ENCODE measurements at places on chromosomes 4 and X.

- no peak for DNase-seq
Measured at GRCh38 chr4:102551958-102552565, 50.9 kb downstream of the NFKB1 start.

- DNase-seq, result no peak
Measured at GRCh38 chrX:152028579-152028978, 54.1 kb upstream of the GABRE start.

- DNase-seq, result no peak
Measured at GRCh38 chrX:14497184-14497666, 32.1 kb upstream of the GLRA2 start.

DNA sequence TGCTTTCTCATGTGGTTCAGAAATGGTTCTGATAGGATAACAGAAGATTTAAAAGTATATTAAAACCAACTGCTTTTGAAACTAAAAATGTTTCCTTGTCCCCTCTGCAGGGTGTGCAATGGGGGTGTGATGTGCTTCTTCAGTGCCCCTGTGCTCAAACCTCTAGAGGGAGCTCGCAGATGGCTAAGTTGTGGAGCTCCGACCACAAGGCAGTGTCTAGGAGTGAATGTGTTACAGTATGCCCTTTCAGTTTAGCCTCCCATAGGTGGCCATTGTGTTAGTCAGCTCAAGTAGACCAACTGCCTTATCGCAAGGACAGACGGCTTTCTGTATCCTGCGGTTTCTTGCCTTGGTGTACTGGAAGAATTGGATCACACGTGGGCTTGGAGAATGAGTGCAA lies 130.5 kb downstream of the TENT5D start:
- DNase-seq, result no peak

GRCh38 chr4:1632109-1633104 lies 51.7 kb downstream of the FAM53A start:
- no peak for DNase-seq

- peak; percentile 33 for DNase-seq
Measured at GRCh38 chr4:87975466-87975865, at the start of gene SPP1. Gene SPP1, plus strand, starts transcription at chr4:87975714. Its CDS starts 1,182 bp downstream, at chr4:87976896.

DNA sequence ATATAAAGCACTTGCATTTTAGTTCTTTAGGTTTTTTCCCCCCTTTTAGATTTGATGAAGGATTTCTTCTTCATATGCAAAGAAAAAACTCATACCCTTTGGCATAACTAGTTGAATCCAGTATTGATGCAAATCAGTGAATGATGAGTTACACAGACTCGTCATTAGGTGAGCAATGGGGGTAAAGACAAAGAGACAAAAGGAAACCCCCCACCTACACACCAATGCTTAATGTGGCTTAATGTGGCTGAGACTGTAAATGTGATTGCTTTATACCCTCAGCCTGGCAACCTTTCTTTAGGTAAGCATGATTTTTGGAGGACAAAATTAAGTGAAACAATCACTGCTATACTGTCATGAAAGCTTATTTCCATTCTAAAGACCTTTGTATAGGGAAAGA lies 39.5 kb downstream of the CD40LG start:
- no peak for DNase-seq

DNA sequence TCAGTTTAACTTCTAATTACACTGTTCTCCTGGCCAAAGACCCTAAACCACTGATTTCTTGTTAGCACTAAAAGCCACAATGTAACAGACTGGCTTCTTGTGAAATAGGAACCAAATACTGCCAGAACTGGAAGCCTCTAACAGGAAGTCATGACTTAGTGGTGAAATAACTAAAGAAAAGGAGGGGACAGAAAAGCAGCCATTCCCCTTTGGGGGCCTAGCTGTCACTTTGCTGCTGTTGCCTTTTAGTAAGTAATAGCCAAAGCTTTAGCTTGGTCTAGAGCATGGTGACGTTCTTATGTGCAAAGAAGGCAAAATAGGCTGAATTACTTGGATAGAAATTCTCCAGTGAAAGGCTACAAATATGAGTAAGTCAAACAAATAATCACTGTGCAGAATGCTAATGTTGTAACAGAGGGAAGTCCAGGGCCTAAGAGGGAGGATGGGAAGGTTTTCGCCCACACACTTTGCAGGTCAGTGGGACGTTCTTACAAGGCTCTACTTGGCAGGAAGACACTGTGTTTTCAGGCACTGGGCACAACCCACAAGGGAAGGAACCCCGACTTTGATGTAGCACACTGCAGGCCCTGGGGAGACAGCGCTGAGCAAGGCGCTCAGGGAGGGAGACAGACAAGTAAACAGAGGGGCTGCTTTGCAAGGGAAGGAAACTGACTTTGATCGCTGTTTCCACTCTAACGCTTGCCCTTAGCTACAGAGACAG lies 16.7 kb downstream of the GAB3 start:
- no peak for DNase-seq

- no peak for DNase-seq
Measured at GRCh38 chr4:1321486-1321885, 25.5 kb upstream of the UVSSA start.

DNA sequence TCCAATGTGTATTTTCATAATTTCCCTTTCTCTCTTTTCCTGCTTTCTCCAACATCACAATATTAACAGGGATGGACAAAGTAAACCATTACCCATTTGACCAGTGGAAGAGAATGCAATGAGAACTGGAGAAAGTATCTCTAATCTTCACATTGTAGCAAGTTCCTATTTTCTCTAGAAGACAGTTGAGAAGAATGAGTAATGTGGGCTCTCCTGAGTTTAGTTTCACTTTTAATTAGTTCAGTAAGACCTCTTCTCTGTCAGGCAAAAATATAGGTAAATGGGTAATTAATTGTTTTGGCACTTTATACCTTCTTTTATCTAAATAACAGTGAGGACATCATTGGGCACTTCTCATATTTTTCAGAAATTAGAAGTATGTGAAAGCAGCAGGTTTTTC lies 602.0 kb downstream of the GLUD2 start:
- DNase-seq, result no peak

GRCh38 chr4:83115000-83115399 lies 471 bp upstream of the PLAC8 start:
- no peak for DNase-seq

DNA sequence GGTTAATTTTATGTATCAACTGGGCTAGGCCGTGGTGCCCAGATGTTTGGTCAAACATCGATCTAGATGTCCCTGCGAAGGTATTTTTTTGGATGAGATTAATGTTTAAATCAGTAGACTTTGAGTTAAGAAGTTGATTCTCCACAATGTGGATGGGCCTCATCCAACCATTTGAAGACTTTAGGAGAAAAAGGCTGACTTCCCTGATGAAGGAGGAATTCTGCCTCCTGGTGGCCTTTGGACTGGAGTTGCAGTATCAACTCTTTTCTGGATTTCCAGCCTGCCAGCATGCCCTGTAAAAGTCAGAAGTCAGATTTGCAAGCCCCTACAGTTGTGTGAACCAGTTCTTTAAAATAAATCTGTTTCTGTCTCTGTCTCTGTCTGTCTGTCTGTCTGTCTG lies 91.4 kb downstream of the STK32B start:
- no peak for DNase-seq

DNA sequence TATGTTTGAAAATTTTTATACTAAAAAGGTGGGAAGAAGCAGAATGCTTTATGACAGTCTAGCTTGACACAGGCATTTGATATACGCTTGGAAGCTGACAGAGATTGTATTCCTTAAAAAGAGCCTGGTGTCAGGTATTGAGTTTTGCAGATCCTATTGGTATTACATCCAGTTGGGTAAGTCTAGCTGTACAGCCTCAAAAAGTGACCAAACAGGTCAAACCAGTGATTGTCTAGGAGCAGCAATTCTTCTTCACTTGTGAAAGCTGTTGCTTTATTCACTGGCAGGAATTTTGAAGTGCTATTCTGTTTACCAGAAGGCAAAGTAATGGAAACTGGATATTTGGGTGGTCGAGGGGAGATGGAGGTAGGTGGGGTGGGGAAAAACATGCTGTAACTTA lies 77.5 kb downstream of the UCHL1 start:
- no peak for DNase-seq

DNA sequence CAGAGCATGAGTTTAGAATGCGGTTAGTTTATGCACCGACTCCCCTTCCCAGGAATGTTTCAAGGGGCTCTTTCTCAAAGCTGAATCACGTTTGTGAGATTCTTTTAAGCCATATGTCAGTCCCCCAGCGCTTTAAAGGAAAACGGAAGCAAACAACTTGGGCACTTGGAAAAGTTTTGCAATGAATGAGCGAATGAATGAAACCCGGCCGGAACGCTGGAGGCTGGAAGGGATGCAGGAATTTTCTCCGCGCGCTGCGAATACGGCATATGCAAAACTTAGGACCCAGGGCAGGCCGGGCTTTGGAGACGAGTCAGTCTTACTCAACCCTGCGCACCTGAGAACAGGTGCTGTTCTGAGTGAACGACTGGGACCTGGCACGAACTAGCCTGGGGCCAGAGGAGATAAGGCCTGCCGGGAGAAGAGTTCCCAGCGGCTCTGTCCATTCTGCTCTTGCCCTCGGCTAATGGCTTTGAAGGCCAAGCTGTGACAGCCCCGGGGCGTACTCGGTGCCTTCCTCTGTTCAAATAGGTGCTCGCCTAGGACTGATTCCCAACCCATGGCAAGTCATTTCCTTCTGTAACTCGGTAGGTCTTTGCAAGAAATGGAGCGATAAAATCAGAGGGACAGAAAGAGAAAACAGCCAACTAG lies 743 bp upstream of the NRK start:
- DNase-seq, result no peak

GRCh38 chr4:9875516-9875915 lies 94.1 kb downstream of the DRD5 start:
- DNase-seq, result no peak

GRCh38 chr4:159052315-159052714 lies 50.6 kb upstream of the RAPGEF2 start:
- DNase-seq, result no peak

DNA sequence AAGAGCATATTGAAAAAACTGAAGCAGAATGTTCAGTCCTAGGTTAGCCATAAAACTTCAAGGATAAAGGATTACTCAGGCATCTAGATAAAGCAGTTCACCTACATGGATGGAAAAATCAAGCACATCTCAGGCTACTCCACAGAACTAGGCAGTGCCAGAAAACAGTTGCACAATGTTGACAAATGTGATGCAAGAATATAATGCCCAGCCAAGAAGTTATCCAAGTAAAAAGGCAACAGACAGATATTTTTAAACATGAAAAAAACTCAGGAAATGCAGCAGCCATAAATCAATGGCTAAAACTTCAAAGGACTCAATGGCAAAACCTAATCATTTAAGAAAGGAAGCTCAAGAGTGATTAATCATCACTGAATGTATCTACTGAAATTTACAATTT lies 456.0 kb upstream of the FAM241A start:
- no peak for DNase-seq

DNA sequence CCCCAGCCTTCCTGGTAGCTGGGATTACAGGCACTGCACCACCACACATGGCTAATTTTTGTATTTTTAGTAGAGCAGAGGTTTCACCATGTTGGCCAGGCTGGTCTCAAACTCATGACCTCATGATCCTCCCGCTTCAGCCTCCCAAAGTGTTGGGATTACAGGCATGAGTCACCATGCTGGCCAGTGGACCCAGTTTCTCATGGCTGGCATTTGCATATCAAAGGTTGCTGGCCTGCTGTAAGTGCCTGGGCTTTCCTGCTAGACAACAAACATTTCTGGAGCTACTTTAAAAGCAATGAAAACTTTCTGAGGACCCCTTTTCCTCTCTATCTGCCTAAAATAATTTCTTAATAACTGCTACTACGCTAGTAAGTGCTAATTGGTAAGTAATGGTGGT lies 228.2 kb downstream of the PCDH10 start:
- no peak for DNase-seq

DNA sequence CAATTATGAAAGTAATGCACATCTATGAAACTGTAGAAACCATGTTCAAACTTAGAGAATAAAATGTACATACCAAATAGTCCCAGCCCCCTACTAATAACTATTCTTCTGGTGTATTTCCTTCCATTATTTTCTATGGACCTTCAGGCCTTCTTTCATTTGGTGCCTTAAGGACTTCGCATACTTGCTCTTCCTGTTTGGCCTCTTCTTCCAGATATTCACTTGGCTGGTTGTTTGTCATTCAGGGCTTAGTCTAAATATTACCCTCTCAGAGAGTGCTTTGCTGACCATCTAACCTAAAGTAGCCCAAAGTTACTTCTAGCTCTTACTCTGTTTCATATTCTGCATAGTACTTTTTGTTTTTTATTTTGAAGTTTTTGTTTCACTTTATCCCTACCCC lies 70.3 kb upstream of the ARMCX2 start:
- no peak for DNase-seq

GRCh38 chr4:2812612-2813354 lies 19.9 kb downstream of the SH3BP2 start:
- peak; percentile 30 for DNase-seq

- peak; percentile 55 for DNase-seq
Measured at GRCh38 chr4:102344520-102344953, 745 bp downstream of the SLC39A8 start.

- DNase-seq, result peak; percentile 19
Measured at GRCh38 chr4:2691952-2692435, 64.1 kb downstream of the TNIP2 start.

- DNase-seq, result no peak
Measured at GRCh38 chr4:14336656-14337055, 665.6 kb upstream of the CPEB2 start.

DNA sequence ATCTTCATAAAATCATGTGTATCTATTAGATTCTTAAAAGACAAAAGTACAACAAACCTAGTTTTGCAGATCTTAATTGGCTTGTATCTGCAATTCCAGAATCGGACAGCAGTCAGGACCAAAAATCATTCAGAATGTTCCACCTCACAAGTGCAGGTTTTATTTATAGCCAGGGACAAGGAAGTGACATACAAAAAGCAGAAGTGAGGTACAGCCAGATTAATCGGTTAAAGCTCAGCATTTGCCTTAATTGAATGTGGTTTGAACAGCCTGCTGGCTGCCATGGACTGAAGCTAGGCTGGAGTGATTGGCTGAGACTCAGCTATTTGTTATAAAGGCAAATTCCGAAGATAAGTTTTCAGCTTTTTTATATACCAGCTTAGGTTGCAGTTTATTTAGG lies 932.6 kb downstream of the C4orf33 start:
- DNase-seq, result no peak

Measured in stimulated activated CD4-positive, alpha-beta T cell treated with anti-CD3 and anti-CD28 coated beads, Interleukin-4, amount 100 ng/mL, for 4 hours (primary cell).